Naive thymus-derived CD8-positive, alpha-beta T cell (primary cell): ENCODE measurements at places on chromosomes 11 and 22. TPM values are rescaled to one million over a fixed set of nuclear protein-coding genes. Genes with fewer than 3 reads are reported as not detected.
A peak's percentile ranks its signal among the peaks of the same experiment; 100 is the strongest.

GRCh38 chr11:77441426-77441825 is 32.5 kb downstream of the PAK1 start:
- DNase-seq: no peak

Gene C11orf91
- not detected for total RNA-seq

DNA sequence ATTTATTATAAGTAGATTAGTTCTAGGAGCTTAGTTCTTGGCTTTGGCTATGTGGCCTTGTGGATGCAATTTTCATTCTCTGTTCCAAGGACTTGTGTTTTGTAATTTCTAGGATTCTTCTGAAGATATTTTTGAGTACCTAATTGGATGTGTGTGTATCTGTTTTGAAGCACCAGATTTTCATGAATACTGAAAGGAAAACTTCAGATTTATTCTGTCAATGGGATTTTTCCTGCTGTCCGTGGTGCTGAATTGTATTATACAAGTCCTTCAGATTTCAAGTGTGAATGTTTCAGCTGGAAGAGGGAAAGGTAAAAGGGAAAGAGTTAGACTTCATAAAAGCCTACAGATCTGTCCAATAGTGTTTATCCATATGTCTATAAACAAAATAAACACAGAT is 18.2 kb upstream of the SYN3 start:
- DNase-seq: no peak

Gene MRPL48
- 28.6 TPM for total RNA-seq

Gene RCN1
- total RNA-seq: 11.5 TPM

- no peak for DNase-seq
Measured at GRCh38 chr11:62012451-62012831, 45.0 kb upstream of the FTH1 start.

DNA sequence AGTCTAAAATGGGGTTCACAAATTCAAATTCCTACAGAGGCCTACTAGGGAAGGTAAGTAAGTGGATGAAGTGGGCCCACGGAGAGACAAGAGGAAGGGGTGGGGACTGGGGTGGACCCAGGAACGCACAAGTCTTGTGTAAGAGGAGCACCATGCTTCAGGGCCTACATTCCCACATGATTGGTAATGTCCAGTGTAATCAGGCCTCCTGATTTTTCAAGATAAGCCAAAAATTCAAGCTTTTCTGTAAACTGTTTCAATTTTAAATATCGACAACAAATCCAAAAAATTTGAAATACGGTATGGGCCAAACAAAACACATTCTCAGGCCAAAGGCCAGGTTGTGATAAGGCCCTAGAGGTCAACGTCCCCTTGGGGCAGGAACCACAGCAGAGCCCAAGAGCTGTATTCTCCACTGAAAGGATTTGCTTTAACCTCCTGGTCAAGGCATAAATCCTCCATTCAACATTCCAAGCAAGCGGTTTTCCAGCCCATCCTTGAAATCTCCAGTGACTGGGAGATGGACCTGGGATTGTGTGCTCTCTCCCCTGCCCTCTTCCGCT is 116.4 kb downstream of the TRIM29 start:
- DNase-seq: no peak

DNA sequence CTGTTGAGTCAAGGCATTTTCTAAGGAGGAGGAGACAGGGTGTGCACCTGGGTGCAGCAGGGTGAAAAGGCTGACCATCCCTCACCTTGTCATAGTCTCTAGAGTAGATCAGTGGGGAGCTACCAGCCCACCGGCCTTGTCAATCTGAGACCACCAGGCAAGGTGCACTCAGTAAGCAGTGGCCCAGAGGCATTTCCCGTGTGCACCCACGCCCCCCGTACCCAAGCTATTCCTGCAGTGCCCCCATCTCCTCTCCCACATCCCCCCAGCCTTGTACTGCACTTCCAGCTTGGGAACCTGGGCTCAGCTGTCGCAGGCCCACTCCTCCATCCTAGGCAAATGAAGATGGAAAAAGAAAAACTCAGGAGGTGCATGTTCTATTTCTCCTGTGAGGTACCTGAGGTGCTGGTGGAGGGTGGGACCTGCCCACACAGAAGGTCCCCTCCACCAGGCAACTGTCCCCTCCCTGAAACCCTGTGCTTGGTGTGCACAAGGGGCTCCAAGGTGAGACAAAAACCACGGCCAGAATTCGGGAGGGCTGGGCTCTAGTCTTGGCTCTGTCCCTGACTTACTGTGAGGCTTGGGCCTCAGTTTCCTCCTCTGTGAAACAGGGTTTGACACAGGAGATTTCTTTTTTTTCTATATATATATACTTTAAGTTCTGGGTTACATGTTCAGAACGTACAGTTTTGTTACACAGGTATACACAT is 8.4 kb downstream of the P2RY2 start:
- DNase-seq: no peak

Gene RIN1
- total RNA-seq: 8.0 TPM

Gene CCDC81
- 0.47 TPM for total RNA-seq

DNA sequence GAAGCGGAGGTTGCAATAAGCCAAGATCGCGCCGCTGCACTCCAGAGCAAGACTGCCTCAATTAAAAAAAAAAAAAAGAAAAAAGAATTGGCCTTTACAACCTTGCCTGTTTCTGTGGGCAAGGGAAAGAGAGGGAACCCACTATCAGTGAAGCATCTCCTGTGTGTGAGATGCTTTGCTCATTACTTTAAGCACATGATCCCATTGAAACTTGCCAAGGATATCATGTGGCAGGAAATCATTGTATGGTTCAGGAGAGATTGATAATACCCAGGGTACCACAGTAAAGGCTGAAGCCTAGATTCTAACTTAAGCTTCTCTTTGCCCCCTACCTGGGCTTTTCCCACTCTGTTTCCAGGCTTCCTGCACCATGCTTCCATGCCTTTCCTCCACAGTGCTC is 3.6 kb downstream of the LDLRAD3 start:
- DNase-seq: no peak

DNA sequence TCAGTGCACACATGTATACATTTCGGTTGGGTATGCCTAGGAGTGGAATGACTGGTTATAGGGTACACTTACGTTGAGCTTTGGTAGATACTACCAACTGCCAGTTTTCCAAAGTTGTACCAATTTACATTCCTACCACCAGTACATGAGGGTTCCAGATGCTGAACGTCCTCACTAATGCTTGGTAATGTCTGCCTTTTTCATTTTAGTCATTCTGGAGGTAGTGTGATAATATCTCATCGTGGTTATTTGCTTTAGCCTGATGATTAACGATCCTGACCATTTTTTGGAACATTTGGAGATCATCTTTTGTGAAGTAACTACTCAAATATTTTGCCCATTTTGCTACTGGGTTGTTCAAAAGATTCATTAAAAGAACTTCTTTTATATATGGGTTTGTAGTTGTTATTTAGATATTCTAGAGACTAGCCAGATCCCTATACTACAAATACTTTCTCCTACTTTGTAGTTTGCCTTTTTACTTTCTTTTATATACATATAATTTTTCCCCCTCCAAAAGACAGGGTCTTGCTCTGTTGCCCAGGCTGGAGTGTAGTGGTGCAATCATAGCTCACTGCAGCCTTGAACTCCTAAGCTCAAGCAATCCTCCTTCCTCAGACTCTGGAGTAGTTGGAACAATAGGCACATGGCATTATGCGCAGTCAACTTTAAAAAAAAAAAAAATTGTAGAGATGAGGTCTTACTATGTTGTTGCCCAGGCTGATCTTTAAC is 62.1 kb downstream of the RBFOX2 start:
- DNase-seq: no peak

Gene EHF
- not detected for total RNA-seq

- DNase-seq: no peak
Measured at GRCh38 chr11:19218216-19218615, 16.4 kb upstream of the CSRP3 start.

- DNase-seq: no peak
Measured at GRCh38 chr22:38276166-38276565, 3.4 kb upstream of the TMEM184B start.

Gene BEST1
- total RNA-seq: 0.08 TPM

DNA sequence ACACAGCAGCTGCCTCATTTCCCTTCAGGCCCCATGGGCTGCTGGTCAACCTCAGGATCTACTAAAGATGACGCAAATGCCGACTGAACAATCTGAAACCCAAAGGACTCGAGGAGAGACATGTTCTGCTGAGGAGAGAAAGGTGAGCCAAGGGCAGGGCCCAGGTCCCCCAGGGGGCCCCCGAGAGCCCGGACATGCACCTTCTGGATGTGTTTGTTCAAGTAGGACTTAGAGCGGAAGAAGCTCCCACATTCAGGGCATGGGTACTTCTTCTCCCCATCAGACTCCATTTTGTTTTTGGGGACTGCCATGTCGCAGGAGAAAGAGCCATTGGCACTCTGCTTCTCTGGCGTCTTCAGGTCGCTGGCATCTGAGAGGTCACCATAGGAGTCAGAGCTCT is 19.3 kb downstream of the PATZ1 start:
- DNase-seq: peak; percentile 21

DNA sequence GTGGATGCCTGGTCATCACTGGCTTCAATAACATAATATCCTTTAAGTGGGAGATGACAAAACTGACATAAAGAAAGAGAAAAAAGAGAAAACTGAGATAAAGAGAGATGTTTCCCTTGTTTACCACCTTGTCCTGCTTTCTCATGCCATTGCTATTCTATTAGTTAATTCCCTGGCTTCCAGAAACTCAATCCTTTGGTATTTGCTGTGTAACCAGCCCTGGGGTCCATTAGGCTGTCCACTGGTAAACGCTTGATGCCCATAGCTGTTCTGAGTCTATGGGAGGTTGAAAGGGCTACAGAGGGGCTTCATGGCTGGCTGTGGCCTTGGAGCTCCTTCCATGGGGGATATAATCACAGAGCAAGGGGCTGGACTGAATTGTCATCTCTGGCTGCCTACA is 243.4 kb upstream of the PLET1 start:
- DNase-seq: no peak

DNA sequence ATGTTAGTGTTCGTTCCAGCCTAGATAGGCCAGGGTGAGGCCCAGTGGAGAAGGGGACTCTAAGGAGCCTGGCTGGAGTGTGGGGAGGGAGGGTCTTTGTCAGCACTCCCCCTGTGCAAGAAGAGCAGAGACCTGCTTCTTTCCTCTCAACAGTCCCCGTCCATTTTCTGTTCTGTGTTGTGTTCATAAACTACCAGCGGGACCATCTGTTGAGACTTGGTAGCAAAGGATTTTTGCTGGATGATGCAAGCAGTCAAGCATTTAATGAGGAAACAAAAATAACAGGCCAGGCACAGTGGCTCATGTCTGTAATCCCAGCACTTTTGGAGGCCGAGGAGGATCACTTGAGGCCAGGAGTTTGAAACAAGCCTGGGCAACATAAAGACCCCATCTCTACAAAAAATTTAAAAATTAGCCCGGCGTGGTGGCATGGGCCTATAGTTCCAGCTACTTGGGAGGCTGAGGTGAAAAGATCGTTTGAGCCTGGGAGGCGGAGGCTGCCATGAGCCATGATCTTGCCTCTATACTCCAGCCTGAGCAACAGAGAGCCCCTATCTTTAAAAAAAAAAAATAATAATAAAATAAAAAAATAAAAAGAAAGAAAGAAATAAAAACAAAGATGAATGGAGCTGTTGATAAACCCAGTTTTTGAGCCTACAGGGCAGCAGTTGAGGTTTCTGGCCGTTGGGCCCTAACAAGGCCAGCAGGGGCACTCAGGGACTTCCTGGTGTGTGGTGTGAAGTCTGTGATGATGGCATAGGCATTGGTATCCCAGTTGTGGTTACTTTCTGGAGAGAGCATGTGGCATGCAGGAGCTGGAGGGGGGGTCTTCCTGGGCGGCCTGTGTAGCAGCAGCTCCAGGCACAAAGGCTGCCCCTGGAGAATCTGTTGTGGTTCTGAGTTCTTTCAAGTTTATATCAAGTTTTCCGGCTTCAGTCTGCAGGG is 1.7 kb upstream of the TXNRD2 start:
- no peak for DNase-seq

DNA sequence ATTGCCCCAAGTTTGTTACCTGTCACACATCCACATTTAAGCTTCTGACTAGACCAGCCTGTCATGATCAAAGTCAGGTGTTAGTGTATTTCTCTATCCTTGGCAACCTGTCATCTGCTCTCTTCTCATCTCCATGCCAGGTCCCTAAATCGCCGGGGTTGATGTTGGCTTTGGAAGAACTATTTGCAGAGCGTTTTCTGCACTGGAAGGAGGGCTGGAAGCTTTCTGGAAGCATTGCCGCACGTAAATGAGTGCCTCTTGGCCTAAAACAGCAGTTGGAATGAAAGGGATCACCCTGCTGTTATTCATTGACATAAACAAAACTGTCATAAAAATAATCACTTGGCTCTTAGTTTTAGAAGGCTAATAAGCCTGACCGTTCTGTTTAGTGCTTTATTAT is 1.4 kb downstream of the TTC12 start:
- DNase-seq: no peak

DNA sequence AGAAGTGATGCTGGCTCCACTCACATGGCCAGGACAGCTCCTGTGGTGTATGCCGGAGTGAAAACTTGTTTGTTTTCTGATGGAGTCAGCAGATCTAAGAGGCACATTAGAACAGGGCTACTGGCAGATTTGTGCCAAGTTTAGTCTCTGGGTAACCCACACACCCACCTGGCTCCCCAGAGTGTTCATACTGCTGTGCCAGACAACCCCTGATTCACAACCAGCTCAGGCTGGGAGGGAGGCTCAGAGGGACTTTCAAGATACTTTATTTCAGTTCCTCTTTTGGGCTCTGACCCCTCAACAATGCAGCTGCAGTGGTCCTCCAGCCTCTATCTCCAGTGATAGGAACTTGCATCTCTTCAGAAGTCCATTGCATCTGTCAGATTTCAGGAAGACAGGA is 8.5 kb downstream of the NTM start:
- no peak for DNase-seq

- no peak for DNase-seq
Measured at GRCh38 chr11:93143800-93144199, 54.0 kb downstream of the SLC36A4 start.

- DNase-seq: no peak
Measured at GRCh38 chr22:19937616-19938473, 3.7 kb upstream of the COMT start.

Gene OR51A4
- total RNA-seq: not detected

GRCh38 chr11:19800714-19801519 is 88.3 kb downstream of the NAV2 start:
- no peak for DNase-seq

DNA sequence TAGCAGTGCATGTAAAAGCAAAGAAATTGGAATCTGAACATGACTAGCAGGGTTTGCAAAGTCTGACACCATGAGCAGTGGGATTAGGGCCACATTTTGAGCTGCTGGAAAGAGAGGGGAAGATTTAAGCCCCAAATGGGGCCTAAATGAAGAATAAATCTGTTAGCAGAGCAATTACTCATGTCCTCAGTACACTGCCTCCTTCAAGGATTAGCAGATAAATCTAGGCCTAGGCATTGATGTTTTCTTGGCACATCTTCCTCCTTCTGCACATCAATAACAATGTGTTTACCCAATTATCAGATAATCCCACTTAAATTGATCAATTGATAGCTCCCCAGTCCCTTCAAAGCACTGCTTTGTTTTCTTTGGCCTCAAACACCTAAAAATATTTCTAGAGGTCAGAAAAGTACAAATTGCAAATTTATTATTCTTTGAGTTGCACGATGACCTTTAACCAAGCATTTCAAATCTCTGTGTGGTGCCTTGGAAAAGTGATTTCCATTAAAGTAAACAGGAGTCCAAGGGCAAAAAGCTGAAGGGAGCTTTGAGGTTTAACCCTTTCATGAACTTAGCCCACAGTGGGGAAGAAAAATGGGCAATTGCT is 514.7 kb upstream of the CHORDC1 start:
- DNase-seq: no peak

Gene OR51B4
- not detected for total RNA-seq
